ENCODE measurements at places on chromosomes 1 and 21.
A peak's percentile ranks its signal among the peaks of the same experiment; 100 is the strongest.

GRCh38 chr1:184541537-184542152, 154.8 kb downstream of the C1orf21 start:
- DNase-seq = no peak

GRCh38 chr1:198024782-198025181, 107.6 kb downstream of the LHX9 start:
- no peak for DNase-seq

GRCh38 chr1:160656737-160657136, 9.9 kb upstream of the SLAMF1 start:
- no peak for DNase-seq

GRCh38 chr1:53929246-53929960, 16.1 kb downstream of the IFT25 start:
- no peak for DNase-seq

DNA sequence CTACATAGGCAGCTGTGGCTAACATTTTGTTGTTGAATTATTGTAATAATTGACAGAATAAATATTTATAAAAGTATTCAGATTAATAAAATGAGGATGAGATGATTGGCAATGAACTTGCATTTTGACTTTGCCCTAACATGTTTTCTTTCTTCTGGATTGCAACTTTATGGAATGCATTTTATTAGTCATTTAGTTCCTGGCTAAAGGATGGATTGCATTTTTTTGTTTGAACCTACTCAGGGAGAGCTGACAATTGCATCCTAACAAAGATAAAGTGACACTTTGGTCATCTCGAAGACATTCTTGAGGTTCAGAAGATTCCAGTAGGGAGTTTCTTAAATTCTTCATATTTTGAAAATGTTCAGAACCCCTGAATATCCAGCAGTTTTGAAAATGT, 37.5 kb downstream of the PGM1 start:
- DNase-seq = no peak

DNA sequence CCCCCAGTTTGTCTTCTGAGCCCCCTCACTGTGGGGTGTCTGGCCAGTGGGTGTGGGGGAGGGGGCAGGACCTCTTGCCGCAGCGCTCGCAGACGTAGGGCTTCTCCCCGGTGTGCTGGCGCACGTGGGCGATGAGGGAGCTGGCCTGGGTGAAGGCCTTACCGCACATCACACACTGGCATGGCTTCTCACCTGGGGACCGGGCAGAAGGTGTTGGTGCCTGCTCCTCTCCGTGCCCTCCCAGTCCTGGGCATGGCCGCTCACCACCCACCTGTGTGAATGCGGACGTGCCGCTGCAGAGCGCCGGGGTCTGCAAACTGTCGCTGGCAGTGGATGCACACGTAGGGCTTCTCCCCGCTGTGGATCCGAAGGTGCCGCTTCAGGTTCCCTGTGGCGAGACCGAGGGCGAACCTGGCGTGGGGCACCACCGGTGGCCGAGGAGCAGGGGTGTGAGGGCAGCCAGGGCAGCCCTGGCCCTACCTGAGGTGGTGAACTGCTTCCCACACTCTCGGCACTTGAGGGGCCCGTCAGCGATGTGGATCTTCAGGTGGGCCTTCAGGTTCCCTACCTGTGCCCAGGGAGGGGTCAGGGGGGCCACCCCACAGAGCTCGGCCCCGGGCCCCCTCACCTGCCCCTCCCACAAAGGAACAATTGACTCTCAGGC, 32.4 kb downstream of the ZBTB17 start:
- no peak for DNase-seq

DNA sequence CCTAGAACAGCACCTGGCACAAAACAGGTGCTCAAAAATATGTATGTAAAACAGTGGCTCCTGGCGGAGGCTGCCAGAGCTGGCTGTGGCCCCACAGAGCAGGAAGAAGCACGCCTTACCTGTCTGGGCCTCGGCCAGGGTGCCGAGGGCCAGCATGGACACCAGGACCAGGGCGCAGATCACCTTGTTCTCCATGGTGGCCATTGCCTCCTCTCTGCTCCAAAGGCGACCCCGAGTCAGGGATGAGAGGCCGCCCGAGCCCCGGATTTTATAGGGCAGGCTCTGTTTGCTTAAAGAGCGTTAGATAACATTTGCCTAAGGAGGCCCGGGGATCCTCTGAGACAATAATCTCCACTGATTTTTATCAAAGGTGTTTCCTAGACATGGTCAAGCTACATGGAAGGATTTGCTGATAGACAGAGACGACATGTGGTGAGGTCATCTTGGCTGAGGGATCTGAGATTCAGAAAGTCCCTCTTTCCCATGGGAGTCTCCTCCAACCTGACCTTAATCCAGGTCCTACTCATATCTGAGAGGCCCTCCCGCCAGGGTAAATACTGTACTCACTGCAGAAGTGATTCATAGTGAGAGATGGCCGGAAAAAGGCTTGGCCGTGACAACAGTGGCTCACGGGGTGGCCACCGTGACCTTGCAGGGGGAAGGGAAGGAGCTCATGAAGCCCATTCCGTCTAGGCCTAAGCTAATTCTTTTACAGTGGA, at the start of gene TFF1:
Gene TFF1, minus strand, starts transcription at position 244 of the 719 bp plus-strand sequence. Its CDS starts 40 bp downstream, at position 204.
- peak; percentile 2 for DNase-seq

DNA sequence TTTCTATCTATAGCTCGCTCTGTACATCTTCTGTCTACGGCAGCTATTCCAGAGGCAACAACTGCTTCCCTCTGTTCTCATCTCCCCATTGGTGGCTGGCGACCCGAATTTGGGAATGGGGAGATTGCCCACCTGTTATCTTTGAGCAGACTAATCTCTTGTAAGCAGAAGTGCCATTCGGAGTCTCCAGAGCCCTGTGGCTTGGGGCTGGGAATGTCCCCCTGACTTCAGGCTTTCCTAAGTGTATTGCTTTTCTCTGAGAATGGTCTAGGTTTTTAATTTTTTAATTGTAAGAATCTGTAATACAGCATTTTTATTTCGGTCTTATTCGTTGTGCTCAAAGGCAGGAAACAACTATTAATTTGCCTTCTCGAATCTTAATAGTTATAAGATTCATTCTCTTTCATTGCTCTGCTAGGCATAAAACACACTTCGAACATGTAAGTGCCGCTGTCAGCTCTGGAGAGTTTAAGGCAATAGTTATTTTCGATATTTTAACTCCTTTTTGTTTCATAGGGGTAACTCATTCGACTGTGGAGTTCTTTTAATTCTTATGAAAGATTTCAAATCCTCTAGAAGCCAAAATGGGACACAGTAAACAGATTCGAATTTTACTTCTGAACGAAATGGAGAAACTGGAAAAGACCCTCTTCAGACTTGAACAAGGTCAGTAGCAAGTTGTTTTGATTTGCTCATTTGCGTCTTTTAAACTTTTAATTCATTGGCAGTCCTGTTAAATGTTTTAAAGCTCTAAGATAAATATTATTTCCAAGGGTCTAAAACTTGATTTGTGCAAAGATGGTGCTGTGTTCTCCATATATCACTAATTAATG, 514 bp downstream of the AGL start:
- DNase-seq = no peak

GRCh38 chr1:3114846-3115245, 45.8 kb downstream of the PRDM16 start:
- no peak for DNase-seq

DNA sequence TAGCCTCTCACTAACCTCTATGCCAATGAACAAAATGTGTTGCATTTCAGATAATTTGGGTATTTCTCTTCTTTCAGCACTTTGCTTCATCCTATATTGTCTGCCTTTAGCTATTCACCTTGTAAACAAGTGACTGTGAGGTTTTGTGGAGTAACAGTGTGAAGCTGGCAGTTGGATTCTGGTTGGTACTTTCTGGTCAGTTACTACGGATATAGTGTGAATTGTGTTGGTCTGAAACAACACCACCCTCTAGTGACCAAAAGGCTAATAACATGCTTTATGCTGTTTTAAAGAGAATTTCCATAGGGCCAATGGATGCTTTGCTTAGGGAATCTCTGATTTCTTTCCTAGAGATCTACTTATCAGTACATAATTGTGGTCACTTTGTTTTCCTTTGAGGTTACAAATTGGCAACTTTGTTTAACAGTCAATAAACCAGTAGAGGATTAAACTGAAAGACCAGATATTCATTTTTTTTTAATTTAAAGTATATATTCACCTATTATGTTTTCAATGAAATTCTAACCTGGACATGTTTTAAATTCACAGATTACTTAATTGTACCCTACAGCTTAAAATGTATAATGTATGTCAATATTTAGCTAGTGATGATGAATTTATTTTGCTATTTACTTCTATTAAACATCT, 2.5 kb upstream of the PTGER3 start:
- DNase-seq = peak; percentile 79

- no peak for DNase-seq
Observed at GRCh38 chr21:37522641-37523295, 156.2 kb downstream of the DYRK1A start.

- DNase-seq = no peak
Observed at GRCh38 chr1:43990271-43991199, 864 bp upstream of the CCDC24 start.

- no peak for DNase-seq
Observed at GRCh38 chr1:16459352-16459925, 18.9 kb downstream of the NECAP2 start.

- no peak for DNase-seq
Observed at GRCh38 chr1:110538075-110538474, 19.1 kb upstream of the KCNA10 start.

GRCh38 chr1:177960939-177961622, 8.8 kb downstream of the SEC16B start:
- no peak for DNase-seq

DNA sequence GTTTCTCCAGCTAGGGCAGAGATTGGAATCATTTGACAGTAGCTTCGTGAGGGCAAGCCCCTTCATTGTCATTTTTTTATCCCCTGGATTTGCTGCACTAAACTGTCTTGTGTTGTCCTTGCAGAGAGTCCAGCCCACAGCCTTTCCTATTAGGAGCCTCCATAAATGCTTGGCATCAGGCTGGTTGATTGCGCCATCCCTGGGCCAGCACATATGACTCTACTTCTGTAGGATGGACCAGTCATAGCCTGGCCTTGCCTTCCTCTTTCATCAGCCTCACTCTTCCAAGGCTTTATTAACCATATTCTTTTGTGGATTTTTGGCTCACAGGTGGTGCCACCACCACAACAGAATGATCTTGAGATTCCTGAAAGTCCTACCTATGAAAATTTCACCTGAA, 31.4 kb downstream of the LY9 start:
- no peak for DNase-seq

- no peak for DNase-seq
Observed at GRCh38 chr1:178752891-178753290, 27.8 kb downstream of the RALGPS2 start.

DNA sequence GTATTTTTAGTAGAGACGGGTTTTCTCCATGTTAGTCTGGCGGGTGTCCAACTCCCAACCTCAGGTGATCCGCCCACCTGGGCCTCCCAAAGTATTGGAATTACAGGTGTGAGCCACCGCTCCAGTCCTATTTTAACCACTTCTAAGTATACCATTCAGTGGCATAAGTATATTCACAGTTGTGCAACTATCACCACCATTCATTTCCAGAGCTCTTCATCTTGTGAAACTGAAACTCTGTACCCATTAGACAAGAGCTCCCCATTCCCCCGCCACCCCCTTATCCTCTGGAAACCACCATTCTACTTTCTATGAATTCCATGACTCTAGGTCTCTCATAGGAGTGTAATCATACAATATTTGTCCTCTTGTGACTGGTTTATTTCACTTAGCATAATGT, 40.2 kb upstream of the CAMTA1 start:
- no peak for DNase-seq

DNA sequence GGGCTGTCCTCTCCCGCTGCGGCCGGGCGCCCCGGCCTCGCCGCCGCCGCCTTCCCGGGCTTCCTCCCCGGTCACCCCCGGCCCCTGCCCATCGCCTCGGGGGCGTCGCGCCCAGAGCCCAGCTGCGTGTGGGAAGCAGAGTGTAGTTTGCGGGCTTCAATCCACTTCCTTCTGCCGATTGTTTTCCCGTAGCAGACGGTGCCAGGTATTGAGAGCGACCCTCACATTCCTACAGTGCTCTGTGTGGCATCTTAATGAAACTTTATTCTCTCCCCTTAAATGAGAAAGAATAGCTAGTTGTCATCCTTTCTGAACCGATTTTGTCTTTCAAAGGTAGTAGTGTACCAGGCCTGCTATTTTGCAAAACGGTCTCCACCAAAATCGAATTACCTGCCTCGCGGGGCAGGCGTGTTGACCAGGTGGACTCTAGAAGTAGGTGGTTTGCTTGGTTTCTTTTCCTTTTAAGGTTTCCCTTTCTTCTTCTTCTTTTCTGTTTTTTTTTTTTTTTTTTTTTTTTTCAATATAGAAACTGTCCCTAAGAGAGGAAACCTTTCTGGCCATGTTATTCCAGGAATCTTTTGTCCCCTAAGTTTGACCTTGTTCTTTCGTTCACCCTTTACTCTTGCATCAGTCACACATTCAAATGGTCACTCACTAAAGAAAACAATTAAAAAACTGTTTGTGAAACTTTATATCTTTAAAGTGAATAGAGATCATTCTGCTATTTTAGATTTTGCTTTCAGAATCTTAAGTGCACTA, 881 bp downstream of the USP25 start:
- DNase-seq = peak; percentile 56

DNA sequence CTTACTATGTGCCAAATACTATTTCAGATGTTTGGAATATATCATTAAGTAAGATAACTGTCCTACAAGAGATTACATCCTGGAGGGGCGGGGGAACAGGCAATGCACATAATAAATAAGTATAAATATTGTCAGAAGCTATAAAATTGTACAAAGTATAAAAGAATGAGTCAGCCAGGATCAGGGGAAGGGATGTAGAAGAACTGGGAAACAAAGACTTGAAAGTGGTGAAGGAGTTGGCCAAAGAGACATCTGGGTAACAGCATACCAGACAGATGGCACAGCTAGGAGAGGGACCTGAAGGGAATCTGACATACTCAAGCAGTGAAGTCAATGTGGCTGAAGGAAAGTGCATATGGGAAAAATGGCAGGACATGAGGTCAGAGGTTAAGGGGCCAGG, 53.9 kb downstream of the CYYR1 start:
- no peak for DNase-seq

- DNase-seq = no peak
Observed at GRCh38 chr1:147651466-147651865, 18.9 kb downstream of the ACP6 start.

DNA sequence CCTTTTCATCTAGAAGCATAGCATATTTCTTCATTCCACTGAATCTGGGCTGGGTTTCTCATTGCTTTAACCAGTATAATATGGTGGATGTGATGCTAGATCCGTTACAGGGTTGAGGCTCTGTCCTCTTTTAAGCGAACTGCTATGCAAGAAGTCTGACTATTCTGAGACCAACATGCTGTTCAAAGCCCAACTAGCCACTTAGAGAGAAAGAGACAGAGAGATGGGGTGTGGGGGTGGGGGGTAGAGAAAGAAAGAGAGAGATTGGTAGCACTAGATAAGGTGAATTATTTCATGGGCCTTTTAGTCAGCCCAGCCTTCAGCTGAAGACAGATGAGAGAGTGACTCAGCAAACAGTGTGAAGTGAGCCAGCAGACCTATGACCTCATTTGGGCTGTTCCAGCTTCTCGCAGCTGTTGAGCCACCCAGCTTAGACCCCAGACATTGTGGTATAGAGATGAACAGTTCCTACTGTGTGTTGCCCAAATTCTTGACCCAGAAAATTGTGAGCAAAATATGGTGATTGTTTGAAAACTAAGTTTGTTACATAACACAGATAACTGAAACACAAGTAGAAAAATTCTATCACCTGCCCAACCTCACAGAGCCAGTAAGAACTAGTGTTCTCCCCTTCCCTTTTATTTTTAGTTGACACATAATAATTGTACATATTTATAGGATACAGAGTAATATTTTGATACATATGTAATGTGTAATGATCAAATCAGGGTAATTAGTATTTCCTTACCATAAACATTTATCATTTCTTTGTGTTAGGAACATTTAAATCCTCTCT, 40.7 kb upstream of the PRKACB start:
- peak; percentile 77 for DNase-seq
